ENCODE measurements at places on chromosomes 4 and X.

DNA sequence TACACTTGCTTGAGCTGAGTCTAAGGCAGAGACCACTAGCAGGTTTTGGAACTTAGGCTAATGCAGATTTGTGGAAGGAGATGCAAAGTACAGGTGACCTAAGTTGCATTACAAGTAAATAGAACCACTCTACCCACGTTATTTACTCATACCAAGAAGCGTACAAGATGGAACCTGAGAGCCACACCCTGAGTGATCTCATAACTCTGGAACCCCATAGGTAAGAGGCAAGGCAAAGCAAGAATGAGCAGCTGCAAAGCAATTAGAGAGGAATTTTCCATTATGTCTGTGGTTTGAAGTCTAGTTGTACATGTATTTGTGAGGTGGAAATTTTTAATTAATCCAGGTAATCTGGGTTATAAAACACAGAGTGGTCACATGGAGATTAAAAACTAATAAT lies 55.4 kb downstream of the CC2D2A start:
- no peak for DNase-seq

- DNase-seq = no peak
These were observed 8.4 kb downstream of the APBB2 start for GRCh38 chr4:41205854-41206460.

DNA sequence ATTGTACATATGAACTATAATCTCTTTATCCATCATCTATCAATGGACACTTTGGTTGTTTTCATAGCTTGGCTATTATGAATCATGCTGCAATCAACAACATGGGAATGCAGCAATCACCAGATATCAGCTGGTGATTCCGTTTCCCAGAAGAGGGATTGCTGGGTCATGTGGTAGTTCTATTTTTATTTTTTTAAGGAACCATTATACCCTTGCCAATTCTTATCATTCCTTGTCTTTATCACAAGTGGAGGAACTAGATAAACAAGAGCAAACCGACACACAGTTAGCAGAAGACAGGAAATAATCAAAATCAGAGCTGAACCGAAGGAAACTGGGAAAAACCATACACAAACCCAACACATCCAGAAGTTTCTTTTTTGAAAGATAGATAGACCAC lies 14.5 kb upstream of the LNX1 start:
- no peak for DNase-seq

GRCh38 chr4:48082956-48083355 lies 51.1 kb downstream of the TXK start:
- no peak for DNase-seq

DNA sequence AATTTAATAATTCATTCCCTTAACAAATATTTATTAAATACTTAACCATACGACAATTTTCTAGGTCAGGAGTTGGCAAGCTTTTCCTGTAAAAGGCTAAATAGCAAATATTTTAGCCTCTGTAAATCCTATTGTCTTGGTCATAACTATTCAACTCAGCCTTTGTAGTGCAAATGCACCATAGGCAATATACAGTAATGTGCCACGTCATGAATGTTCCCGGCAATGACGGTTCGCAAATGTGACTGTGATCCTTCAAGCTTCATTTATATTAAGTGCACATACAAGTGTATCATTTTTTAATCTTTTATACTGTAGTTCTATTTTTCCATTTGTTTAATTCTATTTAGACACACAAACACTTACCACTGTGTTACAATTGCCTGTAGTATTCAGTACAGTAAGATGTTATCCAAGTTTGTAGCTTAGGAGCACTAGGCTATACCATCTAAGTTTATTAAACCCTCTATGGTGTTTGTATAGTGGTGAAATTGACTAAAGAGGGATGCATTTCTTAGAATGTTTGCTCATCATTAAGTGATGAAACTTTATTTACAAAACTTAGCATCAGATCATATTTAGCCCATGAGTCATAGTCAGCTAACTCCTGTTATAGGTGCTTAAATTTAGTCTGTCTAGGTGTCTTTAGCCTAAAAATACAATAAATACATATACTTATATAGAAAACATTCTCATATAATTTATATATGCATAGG lies 553.6 kb downstream of the STPG2 start:
- DNase-seq = no peak

- DNase-seq = no peak
These were observed at the start of gene STAP1 for GRCh38 chr4:67558493-67558892. TSS of gene STAP1 (plus strand) at chr4:67558727. CDS start at chr4:67558810, 83 bp downstream.

- DNase-seq = no peak
These were observed 57.8 kb downstream of the RAP1GDS1 start for GRCh38 chr4:98319021-98319420.

- DNase-seq = no peak
These were observed 85.4 kb upstream of the ARMCX2 start for GRCh38 chrX:101745046-101745445.

DNA sequence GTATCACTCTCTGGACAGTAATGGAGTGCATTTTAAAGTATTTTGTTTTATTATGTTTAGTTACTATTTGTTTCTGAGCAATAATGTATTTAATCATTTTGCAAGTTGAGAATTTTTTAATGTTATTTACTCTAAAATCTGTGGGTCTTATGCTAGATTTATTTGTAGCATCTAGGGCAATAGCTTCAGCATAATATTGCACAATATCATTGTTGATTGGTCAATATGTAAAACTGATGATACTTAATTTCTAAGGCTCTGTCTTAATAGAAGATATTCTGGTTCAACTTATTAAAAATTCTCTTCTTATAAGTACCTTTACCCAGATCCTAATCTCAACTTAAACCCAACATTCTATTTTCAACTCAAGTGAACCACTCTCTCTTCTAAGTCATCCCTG lies 11.5 kb downstream of the SFRP2 start:
- no peak for DNase-seq

DNA sequence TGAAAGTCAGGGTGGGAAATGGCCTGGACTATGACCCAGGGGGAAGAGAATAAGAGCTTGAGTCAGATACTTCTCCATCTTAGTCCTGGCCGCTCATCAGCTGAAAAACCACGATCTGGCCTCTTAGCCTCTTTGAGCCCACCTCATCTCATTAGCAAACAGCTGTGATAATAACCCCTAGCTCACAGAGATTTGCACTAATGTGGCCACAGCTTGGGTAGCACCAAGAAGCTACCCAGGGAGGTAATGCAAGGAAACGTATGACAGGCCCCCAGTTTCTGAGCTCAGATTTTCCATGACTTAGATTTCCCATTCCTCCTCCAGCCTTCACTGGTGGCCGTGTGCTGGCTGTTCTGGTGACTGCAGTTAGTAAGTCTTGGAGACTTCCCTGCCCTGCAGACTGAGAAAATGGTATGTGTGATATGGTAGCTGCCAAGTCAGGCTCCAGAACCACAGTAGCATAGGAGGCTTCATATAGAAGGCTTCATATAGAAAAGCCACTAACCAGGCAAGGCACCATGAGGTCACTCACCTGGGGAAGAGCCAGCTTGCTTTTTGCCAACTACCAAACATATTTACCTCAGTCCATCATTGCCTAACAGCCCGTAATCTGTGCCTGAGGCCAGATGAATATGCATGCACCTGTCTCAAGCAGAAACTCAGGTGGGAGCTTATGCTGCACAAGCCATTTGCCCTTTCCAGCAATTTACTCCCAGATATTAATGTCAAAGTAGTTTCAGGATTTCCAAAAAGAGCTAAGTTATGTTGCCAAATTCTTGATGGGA lies 51.4 kb upstream of the GABRE start:
- no peak for DNase-seq

DNA sequence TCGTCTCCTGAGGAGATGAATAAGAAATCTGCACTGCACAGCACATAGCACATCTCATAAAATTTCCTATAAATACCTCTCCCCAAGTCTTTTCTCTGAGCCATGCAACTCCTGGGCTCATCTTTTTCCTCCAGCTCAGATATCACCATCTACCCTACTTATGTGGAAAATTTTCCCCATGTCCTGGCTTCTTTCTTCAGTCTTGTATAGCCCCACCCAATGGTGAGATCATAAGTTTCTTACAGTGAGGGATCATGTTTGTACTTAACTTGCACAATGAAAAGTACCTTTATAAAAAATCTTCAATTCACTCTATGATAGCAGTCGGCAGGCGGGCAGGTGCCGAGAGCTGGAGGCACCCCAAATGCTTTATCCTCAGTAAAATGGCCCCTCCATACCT lies 198.6 kb upstream of the S100G start:
- DNase-seq = no peak
